Midbrain (tissue), 1 donor: ENCODE measurements at places on chromosomes 6 and 20.

- no peak for DNase-seq
Measured at GRCh38 chr6:157608221-157609075, 214.6 kb upstream of the SNX9 start.

DNA sequence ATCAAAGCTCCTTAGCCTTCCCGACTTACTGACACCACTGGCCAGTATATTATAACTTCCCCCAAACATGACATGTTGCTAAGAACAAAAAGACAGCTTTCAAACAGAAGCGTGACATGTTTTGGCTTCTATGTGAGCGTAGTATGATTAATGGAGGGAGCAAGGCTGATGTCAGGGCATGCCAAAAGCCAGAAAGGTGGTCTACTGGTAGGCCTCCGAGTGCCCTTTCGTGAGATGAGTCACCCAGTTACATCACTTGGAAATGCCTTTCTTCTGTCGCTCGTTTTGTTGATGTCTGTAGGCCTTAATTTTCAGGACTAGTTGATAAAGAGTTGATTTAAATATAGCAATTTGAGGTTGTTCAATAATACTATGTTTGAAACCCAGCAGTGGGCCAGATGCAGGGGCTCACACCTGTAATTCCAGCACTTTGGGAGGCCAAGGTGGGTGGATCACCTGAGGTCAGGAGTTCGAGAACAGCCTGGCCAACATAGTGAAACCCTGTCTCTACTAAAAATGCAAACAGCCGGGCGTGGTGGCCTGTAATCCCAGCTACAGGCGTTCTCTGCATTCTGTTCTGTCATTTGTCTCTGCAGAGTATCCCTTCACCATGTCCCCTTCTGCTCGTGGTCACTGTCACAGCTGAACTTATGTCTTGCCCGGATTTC lies 53.3 kb downstream of the CNKSR3 start:
- DNase-seq = no peak

GRCh38 chr6:72522735-72523141 lies 99.1 kb upstream of the KCNQ5 start:
- no peak for DNase-seq

- no peak for DNase-seq
Measured at GRCh38 chr6:17883665-17884497, 103.6 kb downstream of the KIF13A start.

GRCh38 chr6:141482796-141483597 lies 649.7 kb upstream of the GJE1 start:
- no peak for DNase-seq

DNA sequence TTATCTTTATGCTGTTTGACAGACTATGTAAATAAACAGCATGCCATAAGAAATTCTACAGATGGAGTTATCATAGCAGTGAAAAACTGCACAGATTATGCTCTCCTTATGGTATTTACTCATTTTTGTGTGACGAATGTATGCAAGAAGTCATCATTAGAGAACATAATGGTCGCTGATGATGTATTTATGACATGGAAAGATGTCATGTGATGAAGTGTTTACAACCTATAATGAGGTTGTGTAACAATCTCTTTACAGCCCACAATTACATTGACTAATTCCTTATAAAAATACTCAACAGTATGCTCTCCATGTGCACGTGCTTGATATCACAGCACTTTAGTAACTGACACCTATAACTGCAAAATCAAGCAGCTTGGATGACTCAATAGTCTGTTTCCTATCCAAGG lies 192.4 kb downstream of the BMP2 start:
- DNase-seq = no peak

GRCh38 chr20:889106-889505 lies 27.0 kb downstream of the ANGPT4 start:
- DNase-seq = no peak

DNA sequence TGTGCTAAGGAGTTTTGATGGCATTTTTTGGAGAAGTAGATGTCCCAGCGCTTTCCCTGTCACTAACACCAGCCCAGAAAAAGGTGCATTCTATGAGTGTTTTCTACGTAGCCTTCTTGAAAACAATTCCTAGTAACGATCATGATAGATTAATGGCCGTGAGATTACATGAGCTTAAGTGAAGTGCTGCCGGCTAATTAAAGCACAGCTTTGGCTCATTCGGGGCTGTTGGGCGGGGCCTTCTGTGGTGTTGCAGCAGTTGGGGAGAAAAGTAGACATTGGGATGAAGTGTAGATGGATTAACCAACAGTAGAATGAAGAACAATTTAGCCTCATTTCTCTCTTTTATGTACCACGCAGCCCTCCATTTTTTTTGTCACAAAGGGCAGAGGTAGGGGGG lies 20.8 kb upstream of the TRAF3IP2 start:
- no peak for DNase-seq

- DNase-seq = no peak
Measured at GRCh38 chr20:24049081-24049480, 60.5 kb upstream of the GGTLC1 start.

- DNase-seq = no peak
Measured at GRCh38 chr20:47857187-47857568, 71.9 kb upstream of the SULF2 start.
